Left ventricle myocardium inferior (tissue), 1 donor: ENCODE measurements at places on chromosomes 3 and 15. TPM values are rescaled to one million over a fixed set of nuclear protein-coding genes. Genes with fewer than 3 reads are reported as not detected.
A peak's percentile ranks its signal among the peaks of the same experiment; 100 is the strongest.

GRCh38 chr3:58683466-58683865, 16.9 kb upstream of the FAM3D start:
- DNase-seq: no peak

The C3orf18 gene
- 57.2 TPM for total RNA-seq

The CP gene
- total RNA-seq: 6.2 TPM

The ERICH6 gene
- total RNA-seq: 0.55 TPM

GRCh38 chr3:194277786-194278130, 73.4 kb downstream of the CPN2 start:
- peak; percentile 65 for DNase-seq

The DPPA2 gene
- not detected for total RNA-seq

DNA sequence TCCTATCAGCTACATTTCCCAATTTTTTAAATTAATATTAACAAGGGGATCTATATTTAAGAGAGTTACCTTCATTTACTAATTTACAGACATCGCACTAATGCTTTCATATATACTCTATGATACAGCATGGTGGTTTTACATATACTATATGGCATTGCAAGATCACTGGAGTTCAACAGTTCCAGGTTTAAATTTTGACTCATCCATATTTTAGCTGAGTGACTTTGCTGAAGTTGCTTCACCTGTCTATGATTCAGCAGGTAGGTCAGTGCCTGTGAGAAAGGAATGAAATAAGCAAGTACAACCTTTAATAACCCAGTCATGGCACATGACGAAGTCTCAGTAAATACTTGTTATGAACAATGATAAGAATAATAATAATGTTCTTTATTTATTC, 211.1 kb downstream of the P3H2 start:
- DNase-seq: no peak

GRCh38 chr15:68042156-68042854, 11.8 kb upstream of the PIAS1 start:
- no peak for DNase-seq

The IMPG2 gene
- 0.11 TPM for total RNA-seq

The GOLGA8J gene
- 0.41 TPM for total RNA-seq

The ZPLD1 gene
- not detected for total RNA-seq

DNA sequence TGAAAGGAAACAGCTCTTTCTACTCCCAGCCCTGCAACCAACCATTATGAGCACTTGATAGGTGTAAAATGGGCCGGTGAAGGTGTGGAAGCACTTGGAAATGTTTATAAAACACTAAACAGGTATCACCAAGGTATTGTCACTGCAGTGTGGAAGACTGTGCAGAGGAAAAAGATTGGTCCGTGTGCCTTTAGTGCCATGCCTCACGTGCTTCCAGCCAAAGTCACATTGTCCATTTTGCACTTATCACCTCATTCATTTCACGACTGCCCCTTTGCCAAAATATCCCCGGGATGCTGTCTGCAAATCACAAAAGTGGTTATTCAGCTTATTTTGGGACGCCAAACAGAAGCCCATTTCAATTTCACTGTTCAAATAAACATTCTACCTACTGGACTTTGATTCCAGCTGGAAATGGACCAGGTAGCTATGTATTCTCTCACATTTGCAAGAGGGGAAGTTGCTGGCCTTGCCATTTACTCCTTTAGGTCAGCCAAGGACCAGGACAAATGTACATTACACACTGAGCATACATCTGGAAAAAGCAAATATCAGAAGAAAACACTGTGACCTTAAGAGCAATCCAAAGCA, 58.4 kb downstream of the ARRDC4 start:
- DNase-seq: no peak

The CCR4 gene
- total RNA-seq: not detected

The CFAP92 gene
- 0.25 TPM for total RNA-seq

The MME gene
- total RNA-seq: 2.8 TPM

GRCh38 chr15:27937851-27938250, 161.3 kb downstream of the OCA2 start:
- DNase-seq: no peak

GRCh38 chr3:126845920-126846715, 136.8 kb upstream of the PLXNA1 start:
- DNase-seq: no peak

The GABRG3 gene
- total RNA-seq: not detected

- no peak for DNase-seq
Observed at GRCh38 chr3:192161661-192162060, 565.7 kb downstream of the FGF12 start.

- no peak for DNase-seq
Observed at GRCh38 chr3:112640930-112641801, at the start of gene CCDC80. CCDC80 (minus strand) TSS chr3:112641143; CDS start chr3:112639905, 1,238 bp downstream.

The CIP2A gene
- total RNA-seq: 1.6 TPM

GRCh38 chr3:54079314-54079713, 43.0 kb upstream of the CACNA2D3 start:
- no peak for DNase-seq

- DNase-seq: no peak
Observed at GRCh38 chr15:44397869-44398268, 29.6 kb upstream of the CTDSPL2 start.
